ENCODE measurements at places on chromosomes 5 and 9. TPM values are rescaled to one million over a fixed set of nuclear protein-coding genes. Genes with fewer than 3 reads are reported as not detected.
A peak's percentile ranks its signal among the peaks of the same experiment; 100 is the strongest.

Gene INSYN2B
- total RNA-seq, result 3.9 TPM

DNA sequence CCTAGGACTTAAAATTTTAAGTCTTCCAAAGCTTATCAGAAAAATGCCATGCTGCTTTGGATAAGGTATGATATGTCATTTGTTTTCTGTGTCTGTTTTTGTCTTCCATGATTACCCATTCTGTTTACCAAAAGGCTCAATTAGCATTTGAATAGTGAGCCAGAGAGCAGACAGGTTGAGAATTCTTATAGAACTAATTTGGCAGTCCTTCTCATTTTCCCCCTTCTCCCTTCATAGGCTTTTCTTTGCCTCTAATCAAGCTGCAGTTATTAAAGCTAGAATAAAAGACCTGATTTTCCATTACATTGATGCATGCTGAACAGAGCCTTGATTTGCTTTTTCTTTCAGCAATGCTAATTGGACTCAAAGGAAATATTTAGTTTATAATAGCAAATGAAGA lies 993.0 kb downstream of the MAT2B start:
- DNase-seq, result peak; percentile 92

DNA sequence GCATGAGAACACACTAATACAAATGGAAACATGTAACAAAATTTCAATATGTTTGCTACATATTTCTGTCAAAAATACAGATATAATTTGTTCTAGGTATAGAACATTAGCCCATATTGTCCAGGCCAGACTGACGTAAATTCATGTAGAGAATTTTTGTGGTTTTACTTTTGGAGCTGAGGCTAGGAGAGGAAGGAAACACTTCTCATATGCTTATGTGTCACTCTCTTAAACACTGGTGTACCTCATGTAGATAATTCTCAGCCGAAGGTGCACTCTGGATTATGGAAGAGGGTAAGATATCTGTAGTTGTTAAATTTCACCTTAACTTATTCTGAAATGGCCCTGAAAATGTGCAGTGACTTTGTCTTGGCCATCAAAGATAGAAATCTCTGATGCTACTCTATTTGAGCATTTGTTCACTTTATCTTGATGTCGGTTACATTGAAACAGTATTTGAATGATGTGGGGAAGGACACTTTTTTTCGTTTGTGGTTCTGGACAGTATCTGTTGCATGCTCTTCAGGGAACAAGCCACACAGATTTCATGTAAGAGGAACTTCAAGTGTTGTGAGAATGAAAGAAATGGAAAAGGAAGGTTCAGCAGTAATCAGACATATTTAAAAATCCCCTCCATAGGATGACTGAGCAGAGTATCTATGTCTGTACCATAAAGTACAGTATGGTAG lies 202.7 kb downstream of the SPATA31D1 start:
- DNase-seq, result no peak

Gene CNTNAP3B
- total RNA-seq, result 44.6 TPM

DNA sequence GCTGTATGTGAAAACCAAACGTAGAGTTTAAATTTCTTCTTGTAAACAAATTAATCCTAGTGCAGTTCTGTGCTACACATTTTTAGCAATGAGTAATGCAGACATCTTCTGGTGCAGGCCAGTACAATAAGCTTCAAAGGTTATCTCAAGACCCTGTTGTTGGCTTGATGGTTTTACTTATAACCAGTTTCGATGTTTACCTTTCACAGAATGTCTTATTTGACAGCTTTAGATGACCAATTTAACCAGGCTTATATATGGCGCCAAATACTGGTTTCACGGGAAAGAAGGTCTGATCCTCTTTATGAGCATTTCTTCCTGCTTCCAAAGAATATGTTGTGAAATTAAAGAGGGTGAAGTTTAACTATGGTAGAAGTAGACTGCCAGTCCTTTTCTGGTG lies 9.9 kb downstream of the ZFAND5 start:
- no peak for DNase-seq

DNA sequence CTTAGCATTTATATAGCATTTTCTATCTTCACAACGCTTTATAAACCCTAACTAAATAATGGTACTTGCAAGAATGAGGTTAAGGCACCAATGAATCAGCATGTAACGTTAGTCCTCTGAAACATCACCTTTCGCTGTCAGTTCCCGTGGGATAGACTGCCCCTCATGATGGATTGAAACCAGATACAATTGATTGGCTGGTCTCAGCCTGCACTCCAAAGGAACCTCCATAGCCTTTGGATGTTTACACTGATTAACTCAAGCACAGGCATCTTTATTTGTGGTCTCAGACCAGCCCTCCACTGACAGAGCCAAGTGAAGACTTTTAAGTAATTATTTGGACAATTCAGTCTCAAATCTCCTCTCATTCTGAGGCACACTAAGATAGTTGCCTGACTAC lies 1339.4 kb upstream of the WWC1 start:
- DNase-seq, result no peak

- DNase-seq, result no peak
Measured at GRCh38 chr5:120229036-120229435, 235.1 kb upstream of the PRR16 start.

DNA sequence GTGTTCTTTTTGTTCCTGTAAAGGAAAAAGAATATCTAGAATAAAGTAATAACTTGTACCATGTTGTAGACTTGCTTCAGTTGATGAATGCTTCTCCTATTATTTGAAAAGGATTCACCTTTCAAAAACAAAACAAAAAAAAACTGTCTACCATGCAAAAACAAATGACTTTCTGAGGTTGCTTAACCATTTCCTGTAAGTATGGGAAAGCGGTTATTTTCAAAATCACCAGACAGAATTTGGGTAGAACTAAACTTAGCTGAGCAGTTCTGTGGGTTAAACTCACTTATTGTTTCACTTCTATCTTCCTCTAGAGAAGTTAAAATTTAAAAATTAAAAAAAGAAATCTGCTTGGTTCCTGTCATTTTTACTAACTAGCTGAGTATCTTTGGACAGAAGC lies 25.2 kb downstream of the LNPEP start:
- no peak for DNase-seq

GRCh38 chr5:168990679-168991078 lies 310.3 kb downstream of the SLIT3 start:
- DNase-seq, result no peak

DNA sequence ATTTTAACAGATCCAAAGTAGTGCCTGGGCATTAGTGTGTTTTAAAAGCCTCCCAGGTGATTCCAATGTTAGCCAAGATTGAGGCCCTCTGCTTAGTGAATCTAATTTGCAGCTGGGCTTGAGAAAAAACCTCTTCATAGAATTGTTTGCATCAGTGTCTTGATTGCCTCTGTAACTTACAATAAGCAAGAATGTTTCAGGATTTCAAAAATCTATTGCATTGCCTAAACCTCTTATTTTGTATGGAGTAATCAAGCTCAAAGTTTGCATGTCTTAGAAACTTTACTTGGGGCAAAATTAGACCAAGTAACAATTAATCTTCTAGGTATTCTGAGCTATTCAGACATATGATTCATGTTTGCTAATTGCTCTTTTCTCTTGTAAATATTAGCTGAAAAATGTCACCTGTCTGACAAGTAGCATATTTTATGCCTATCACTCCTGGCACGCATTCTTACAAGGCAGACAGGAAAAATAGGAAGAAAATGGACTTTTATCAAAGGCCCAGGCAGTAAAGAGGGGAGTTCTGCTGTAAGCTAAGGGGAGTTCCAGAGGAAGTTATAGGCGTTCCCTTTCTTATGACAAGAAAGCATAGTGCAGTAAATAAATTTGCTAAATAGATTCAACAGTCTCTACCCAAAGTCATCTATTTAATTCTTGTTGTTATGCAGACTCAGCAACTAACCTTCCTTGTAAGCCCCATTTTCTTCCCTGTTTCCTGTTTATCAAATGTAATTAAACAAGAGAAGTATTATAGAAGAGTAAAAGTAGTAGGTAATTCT lies 21.0 kb downstream of the PDCD1LG2 start:
- no peak for DNase-seq

DNA sequence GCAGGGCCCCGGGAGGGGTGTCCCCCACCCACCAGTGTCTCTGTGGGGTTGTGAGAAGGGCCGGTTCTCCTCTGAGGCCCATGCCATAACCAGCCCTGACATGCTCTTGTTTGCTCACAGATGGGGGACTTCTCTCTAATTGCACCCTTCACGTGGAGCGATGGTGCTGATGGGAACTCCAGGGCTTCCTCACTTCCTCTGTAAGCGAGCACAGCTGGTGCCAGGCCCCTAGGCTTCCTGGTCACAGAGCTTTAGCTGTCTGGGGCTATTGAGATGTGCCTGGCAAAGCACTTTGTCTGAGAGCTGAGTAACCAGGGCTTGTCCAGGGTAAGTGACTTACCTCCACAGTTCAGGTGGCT lies 36.4 kb downstream of the PHF2 start:
- DNase-seq, result no peak

DNA sequence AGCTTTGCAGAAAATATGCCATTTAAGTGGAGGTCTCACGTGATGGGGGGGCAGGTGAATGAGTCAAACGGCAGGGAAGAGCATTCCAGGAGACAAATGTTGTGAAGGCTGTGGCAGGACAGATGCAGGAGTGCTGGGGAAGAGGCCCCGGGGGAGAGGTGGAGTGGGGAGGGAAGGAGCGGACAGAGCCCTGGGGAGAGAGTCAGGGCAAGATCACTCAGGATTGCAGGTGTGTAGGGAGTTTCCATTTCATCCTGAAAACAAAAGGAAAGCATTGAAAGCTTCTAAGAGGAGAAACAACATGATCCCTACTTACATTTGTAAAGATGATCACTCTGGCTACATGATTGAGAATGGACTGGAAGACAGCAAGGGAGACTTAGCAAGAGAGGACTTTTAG lies 323.3 kb downstream of the ASTN2 start:
- no peak for DNase-seq

Gene AGXT2
- total RNA-seq, result not detected

Gene TMEM171
- 0.20 TPM for total RNA-seq

Gene RAPGEF6
- 43.0 TPM for total RNA-seq

DNA sequence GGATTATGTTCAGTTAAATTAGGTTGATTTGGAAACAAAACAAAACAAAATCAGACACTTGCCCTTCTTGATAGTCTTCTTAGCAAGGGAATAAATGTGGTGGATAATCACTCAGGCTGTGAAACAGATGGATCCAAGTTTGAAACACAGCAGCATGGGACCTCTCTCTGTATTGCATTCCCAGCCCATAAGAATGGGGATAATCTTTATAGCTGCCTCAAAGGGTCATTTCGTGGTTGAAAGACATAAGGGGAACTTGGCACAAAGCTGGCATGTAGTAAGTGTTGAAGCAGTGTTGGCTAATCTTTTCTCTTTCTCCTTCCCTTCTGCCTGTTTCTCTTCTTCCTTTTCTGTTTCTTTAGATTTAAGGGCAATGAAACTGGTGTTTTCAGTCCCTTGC lies 333.9 kb upstream of the TLE4 start:
- no peak for DNase-seq

Gene HMMR
- 12.2 TPM for total RNA-seq

- no peak for DNase-seq
Measured at GRCh38 chr9:80922544-80922943, 766.8 kb downstream of the TLE1 start.

Gene POU5F2
- 1.5 TPM for total RNA-seq

Gene REEP2
- total RNA-seq, result 48.1 TPM

DNA sequence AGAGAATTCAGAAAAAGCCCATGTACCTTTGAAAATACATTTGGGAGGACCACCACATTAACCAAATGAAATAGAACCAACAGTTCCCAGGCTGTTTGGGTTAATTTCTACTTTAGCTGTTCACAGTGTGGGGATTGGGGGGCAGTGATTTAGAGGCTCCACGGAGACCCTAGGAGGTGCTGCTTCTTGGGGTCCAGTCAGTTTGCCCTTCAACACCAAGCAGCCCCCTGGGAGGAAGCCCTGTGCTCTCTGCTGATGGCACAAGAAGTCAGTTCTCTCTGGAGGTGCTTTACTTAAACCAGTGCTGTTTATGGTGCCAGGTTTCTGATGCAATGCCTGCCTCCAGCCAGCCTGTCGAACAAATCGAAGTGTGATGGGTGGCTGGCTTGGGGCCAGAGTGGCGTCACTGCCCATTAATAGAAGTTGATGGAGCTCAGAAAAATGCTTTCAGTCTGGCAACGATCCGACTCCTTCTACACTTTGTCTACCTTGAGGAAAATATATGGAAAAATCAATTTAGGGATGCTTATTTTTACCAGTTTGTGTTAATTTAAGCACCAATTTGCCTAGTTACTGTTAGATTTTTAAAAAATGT lies 134.0 kb downstream of the SNX18 start:
- no peak for DNase-seq

DNA sequence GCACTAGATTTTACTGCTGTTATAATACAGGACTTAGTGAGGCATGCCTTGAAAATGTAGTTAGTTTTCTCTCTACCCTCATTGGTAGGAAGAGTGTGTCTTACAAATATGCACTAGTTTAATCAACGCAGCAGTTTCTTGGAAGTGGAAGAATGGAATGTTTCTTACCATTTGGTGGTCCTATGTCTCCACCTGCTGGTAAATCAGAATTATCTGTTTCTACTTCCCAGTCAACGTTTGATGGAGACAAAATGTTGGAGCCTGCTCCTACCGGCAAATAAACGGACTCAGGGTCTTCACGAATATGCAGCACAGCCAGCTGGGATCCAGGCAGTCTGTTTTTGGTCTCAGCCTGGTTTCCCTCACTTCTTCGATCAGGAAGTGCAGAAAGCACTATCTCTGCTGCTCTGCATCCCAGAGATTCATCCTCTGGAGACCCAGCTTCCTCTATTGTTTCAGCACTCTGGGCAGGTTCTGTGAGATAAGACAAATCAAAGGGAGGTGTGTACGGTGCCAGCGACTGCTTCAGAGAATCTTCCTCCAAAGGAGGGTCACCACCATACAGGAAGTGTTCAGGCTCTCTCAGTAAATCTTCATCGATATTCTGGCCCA lies 59.5 kb upstream of the PCA3 start:
- peak; percentile 73 for DNase-seq

Gene CREBRF
- 32.5 TPM for total RNA-seq

Gene GFI1B
- 0.50 TPM for total RNA-seq

Gene RASEF
- total RNA-seq, result 3.3 TPM

Gene C9orf72
- total RNA-seq, result 38.6 TPM

All from spinal cord (tissue), 10 donors.